Thoracic aorta (tissue), 2 donors: ENCODE measurements at places on chromosomes 13 and 19.

GRCh38 chr13:30142486-30143211 lies 164.7 kb downstream of the KATNAL1 start:
- DNase-seq = no peak

DNA sequence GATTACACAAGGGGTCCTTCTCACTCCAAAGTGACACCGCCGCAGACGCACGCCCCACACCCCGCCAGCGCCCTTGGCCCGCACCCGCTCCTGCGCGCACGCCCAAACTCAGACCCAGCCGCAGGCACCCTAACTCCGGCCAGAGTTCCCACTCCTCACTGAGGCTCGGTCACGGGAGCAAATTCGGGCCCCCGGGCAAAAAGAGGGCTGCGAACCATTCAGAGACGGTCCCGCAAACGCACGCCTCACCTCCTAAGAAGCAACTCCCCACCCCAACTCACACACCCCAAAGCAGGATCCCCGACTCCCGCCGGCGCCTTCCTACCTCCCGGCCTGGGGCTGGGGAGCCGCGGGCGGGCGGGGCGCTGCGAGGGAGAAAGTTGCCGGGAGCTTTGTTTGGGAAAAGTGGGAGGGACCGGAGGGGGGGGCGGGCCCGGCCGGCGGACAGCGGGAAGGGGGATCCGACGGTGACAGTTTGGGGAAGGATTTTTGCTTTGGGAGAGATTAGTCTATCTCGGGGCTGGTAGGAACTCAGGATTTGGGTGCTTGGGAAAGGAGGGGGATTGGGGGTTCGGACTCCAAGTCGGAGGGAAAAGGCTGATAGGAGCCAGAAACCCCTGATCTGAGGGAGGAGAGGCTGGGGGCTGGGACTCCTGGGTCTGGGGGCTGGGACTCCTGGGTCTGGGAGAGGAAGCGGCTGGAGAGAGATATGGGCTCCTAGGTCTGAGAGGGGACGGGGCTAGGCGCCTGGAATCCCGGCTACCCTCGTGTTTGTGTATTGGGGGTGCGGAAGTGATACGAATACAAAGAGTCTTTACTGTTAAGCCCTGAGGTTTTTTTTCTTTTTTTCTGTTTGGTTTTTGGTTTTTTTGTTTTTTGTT lies at the start of gene TEAD2:
TEAD2 (minus strand) TSS at position 369 of the 881 bp plus-strand sequence. CDS start 2,341 bp downstream, outside the sequence.
- DNase-seq = no peak

DNA sequence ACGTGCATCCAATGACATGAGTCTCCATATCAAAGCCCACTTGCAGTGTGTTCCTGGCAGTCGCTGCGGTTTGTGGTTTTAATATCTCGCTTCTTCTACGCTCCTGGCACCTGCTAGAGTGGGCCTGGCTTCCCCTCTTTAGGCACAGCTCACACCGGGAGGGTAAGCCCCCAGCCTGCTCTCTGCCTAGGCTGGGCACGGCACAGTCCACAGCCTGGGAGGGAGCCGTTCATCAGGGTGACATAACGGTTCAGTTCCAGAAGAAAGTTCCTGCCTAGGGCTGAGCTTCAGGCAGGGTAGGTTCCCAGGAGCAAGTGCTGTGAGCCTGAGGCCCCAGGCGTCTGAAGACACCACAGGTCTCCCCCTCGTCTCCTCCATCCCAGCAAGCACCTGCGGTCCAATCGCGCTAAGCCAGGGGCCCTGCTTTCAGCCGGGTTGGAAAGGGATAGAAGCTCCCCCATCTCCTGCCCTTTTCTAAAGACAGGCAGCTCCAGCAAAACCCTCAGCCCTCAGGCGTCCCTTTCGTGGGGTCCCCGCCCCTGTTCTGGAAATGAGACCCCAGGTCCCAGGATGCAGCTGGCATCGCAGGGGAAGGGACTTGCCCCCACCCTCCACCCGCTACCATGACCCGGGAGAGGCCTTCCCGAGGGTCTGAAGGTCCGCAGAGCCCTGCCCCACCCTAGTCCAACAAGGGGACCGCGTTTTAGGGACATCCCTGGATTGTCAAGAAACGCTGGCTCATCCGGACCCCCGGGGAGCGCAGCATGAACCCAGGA lies 121.6 kb upstream of the ZNF507 start:
- DNase-seq = no peak

- DNase-seq = no peak
Observed at GRCh38 chr19:42276821-42277220, 7.8 kb downstream of the CIC start.

- DNase-seq = no peak
Observed at GRCh38 chr19:44600466-44600865, 12.9 kb upstream of the IGSF23 start.

DNA sequence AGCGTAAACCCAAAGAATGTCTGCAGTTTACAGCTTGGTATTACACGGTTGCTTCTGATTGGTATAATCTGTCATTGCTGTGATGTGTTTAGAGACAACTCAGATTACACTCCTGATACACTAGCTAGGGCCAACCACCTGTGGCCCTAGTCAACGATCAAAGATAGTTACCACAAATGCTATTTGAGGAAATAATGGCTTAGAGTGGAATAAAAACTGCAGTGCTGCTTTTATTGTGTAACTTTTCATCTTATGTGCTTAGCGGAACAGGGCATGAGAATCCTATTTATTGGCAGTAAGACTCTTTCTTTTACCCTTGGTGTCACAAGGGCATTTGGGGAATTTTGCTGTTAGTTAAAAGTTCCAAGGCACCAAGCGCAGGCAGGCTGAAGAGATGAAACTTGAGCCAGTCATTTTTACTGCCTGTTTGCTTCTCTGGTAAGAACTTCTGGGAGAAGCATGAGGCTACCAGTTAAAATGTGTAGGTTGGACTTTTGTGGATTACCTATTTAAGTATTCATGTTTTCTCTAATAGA lies 363.3 kb downstream of the KCNRG start:
- DNase-seq = no peak

DNA sequence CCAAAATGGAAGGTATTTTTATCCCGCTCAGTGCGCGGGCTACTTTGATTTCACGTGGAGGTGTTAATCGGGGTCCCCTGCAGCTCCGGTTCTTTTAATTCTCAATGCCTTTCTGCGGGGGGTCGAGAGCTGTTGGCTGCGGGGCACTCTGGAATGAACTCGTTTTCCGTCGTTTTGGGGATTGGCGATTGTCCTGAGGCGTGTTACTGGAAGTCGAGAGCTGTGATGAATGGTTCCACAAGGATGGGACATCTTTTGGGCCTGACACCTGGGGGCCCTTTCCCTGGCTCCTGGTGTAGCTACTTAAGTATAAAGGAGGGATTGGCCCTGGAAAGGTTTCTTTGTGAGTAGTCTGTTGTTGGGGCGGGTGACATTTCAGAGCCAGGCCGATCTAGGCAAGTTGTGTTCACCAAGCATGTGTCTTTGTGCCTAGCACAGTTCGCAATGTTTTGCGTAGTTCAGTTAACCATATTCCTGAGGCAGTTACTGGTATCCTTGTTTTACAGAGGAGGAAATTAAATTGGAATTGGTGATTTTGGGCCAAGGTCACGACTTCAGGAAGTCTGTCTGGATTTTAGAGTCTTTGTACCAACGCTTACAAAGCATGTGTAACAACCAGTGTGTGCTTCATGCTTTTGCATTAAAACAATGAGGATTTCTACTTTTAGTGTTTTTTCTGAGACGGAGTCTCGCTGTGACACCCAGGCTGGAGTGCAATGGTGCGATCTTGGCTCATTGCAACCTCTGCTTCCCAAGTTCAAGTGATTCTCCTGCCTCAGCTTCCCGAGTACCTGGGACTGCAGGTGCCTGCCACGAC lies 846 bp downstream of the RPL13A start:
- DNase-seq = no peak

DNA sequence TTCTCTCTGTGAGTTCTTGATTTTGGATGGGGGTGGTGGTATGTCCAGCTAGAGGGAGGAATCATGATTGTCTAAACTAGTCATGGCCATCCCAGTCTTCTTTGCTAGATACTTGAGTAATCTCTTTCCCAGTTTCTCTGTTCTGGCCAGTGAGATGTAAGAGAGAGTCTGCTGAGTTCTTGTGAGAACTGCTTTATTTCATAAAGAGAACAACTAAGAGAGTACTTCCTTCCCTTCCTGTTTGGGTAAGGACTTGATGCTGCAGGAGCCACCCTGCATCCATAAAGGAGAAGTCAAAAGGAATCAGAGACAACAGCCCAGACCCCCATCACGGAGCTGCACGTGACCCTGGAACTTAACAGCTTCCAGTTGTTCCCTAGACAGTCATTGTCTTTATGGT lies 3.0 kb upstream of the RASL11A start:
- no peak for DNase-seq

DNA sequence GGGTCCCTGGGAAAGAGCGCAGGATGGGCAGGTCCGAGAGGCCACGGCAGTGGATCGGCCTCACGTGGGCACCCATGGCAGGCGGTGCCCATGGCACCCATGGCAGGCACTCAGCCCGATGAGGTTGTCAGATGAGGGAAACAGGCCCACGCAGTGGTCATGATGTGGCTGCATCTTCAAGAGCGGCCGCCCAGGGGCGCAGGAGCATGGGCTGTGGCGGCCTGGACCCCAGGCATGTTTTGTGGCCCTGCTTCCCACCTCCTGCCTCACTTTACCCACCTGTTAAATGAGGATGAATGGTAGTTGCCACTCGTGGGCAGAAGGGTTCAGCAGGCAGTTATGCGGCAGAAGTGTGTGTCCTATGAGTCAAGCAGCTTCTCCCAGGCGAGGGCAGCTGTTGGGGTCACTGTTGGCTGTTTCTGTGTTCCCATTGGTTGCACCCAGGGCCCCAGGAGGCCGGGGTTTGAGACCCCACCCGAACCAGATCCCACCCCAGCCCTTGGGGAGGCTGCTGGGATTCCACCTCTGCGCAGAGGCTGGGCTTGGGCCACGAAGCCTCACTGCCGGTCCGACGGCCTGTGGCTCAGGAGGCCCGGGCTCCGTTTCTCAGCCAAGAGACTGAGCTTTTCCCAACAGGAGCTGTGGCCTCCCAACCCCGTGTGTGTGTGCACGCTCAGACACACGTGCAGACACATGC lies 30.0 kb downstream of the CSNK1G2 start:
- no peak for DNase-seq

- DNase-seq = no peak
Observed at GRCh38 chr19:8459520-8460270, 14.9 kb downstream of the HNRNPM start.

- no peak for DNase-seq
Observed at GRCh38 chr19:38049105-38049649, 142.2 kb downstream of the SIPA1L3 start.

- DNase-seq = no peak
Observed at GRCh38 chr13:84640691-84641090, 758.4 kb upstream of the SLITRK1 start.

GRCh38 chr19:16605553-16605994 lies 22.4 kb downstream of the MED26 start:
- DNase-seq = no peak

GRCh38 chr19:43553656-43554055 lies 20.7 kb downstream of the ZNF575 start:
- no peak for DNase-seq

DNA sequence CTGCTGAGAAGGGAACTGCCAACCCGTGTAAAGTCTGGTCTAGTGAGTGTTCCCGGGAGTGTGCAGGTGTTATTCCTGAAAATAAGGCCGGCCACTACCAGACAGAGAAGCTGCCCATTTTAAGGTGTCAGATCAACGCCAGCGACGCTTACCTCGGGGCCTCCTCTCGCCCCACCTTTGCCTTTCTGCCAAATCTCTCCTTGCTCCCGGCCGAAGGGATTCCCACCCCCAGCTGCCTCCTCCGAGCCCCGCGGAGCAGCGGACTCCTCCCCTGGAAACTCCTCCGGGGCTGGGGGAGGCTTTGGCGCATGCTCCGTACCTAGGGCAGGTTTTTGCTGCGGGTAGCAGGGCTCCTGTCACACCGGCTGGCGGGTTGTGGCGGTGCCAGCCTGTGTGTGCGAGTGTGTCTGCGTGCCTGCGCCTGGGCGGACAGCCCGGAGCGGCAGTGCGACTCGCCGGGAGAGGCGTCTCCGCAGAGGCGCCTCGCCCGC lies at the start of gene HS6ST3:
HS6ST3 (plus strand) TSS at position 359 of the 491 bp plus-strand sequence.
- no peak for DNase-seq

- no peak for DNase-seq
Observed at GRCh38 chr19:32396046-32396652, 9.4 kb upstream of the DPY19L3 start.

GRCh38 chr19:6654347-6655310 lies 15.3 kb downstream of the TNFSF14 start:
- DNase-seq = no peak

- no peak for DNase-seq
Observed at GRCh38 chr13:80249516-80250212, 91.3 kb downstream of the SPRY2 start.

GRCh38 chr19:19745496-19746285 lies 12.8 kb upstream of the ZNF14 start:
- no peak for DNase-seq

DNA sequence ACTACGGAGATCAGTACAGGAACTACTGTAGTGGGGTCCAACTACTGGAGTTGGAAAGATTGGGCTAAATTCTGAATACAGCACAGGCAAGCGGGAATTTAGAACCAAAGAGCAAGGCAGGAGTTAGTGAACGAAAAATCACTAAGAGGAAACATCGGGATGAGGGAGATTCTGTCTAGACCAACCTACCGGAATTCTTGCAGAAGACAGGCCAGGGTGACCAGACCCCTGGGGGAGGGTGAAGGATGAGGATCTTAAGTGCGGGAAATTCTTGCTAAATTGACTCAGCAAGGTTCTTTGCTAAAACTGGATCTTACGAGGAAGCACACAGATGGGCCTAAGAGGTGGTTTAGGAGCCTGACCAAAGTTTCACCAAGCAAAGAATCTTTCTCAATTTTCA lies 13.2 kb upstream of the PSPC1 start:
- DNase-seq = no peak

- DNase-seq = no peak
Observed at GRCh38 chr13:66803013-66803807, 426.9 kb downstream of the PCDH9 start.

DNA sequence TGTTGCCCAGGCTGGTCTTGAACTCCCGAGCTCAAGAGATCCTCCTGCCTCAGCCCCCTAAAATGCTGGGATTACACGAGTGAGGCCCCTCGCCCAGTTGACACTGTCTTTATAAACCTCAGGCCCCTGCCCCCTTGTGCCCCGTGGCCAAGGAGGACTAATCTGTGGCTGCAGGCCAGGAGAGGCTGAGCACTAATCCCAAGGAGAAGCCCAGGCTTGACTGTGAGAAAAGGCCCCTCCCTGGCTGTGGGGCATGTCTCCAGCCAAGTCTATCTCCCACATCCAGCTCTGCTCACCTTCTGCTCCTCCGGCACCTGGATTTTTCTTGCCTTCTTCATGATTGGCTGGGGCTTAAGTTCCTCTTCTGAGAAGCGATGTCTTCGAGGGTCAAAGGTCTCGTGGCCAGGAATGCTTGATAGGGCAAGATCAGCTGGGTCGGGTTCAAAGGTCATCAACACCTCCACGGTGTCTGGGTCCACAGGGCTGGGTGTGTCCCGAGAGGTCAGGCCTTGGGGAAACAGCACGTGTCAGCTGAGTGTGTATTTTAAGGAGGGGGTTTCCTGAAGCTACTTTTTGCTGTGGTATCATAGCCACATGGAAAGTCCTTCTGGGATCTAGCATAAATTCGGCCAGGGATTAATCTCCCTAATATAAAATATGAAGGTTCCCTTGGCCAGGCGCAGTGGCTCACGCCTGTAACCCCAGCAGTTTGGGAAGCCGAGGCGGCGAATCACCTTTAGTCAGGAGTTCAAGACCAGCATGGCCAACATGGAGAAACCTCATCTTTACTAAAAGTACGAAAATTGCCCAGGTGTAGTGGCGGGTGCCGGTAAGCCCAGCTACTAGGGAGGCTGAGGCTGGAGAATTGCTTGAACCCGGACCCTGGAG lies 3.8 kb downstream of the DBP start:
- DNase-seq = no peak

- DNase-seq = no peak
Observed at GRCh38 chr19:5253406-5254110, 87.1 kb downstream of the PTPRS start.
